ENCODE measurements at places on chromosomes 2 and 18.

GRCh38 chr18:58201733-58202730 lies 158.0 kb downstream of the NEDD4L start:
- DNase-seq = no peak

DNA sequence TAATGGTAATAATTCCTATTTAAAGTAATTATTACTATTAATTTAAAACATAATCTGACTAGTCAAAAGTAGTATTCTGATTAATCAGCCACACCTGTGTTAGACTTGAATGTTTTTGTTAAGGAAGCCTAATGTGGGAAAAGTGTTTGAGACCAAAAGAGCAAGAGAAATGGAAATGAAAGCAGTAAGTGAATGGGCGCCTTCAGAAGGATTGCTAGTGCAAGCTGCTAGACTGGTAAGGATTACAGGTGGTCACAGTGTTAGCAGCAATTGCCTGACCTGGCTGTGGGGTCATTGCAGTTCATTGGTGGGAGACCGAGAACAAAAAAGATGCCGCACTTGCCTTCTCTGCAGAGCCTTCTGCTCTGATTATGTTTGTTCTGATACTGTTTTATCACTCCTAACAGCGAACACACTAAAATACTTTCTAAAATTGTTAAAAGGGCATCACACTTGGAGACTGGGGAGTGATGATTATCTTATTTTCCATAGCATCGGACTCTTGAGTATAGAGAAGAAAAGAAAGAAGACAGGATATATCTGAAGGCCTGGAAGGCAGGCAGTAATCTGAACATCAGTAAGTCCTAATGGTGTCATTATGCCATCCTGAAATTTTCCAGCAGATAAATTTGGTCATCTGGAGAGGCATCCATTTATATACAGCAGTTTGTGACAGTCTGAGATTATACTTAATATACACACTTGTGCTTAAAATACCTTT lies 5.8 kb downstream of the SOCS6 start:
- no peak for DNase-seq

DNA sequence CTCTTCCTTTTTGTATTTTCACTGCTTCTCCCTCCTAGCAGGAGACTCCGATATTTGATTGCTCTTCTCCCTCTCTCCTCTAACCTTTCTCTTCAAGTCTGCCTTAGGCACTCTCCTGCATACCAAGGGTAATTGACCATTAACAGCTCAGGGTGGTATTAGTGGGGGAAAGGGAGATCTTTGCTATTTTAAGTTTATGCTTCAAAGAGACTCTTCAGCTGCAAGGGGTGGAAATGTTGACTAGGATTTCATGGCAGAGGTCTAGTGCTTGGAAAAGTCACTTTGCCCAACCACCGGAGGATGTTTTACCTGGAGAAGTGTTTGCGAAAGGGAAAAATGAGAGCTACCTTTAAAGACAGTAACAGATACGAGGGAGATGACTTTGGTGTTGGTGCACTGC lies 453.7 kb downstream of the SLC4A3 start:
- no peak for DNase-seq

- DNase-seq = no peak
Measured at GRCh38 chr18:35239314-35239713, 1.5 kb upstream of the ZNF397 start.

DNA sequence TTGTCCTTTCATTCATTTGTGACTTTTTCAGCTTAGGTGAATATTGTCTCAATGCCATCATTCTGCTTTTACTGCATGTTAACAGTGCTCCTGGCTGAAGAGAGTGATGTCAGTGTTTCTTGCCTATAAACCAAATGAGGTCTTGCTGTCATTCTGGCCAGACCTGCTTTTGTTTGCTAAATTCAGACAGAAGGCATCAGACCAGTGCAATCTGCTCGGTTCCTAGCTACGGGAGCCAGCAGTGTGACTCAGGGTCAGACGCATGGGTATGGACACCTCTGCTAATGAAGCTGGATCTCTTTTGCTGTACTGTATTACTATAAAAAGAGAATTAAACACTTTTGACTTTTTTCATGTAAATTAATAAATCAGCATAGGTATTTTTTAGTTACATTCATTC lies 178.9 kb downstream of the TMEM182 start:
- no peak for DNase-seq

DNA sequence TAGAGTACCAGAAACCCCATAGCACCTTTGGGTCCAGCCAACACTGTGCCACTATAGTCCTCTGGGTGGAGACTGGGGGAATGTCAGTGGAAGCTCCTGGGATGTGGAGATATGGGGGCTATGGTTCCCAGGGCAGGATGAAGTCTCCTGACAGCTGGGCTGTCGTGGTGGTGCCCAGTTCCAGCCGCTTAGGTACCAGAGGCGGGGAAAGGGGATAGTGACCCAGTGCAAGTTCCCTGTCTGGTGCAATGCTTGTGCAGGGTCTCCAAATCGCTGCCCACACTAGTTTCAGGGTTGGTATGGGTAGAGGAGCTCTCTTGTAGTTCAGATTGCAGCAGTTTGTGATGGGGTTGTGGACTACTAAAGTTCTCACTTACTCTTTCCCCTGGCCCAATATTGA lies 97.9 kb downstream of the ANKRD12 start:
- no peak for DNase-seq

- DNase-seq = no peak
Measured at GRCh38 chr18:58298251-58299134, 254.5 kb downstream of the NEDD4L start.

GRCh38 chr2:217279140-217279539 lies 419.3 kb upstream of the TNP1 start:
- DNase-seq = no peak

- DNase-seq = no peak
Measured at GRCh38 chr18:64202863-64203262, 54.0 kb upstream of the LINC00305 start.

DNA sequence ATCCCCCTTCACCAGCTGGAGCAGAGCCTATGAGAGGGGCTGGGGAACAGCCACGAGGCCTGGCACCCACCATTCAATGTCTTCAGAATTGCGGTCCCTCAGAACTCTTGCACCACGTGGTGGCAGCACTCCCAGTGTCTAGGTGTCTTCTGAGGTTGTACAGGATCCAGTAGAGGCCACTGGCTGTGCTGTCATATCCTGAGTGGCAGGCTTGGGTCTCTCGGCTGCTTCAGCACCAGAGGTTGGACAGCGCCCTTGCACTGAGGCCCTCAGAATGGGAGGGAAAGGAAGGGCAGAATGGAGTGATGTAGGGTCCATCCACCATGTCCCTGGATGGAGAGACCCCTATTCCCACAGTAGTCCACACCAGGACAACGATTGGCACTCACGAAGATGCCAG lies 112.0 kb upstream of the TEKT4 start:
- no peak for DNase-seq

DNA sequence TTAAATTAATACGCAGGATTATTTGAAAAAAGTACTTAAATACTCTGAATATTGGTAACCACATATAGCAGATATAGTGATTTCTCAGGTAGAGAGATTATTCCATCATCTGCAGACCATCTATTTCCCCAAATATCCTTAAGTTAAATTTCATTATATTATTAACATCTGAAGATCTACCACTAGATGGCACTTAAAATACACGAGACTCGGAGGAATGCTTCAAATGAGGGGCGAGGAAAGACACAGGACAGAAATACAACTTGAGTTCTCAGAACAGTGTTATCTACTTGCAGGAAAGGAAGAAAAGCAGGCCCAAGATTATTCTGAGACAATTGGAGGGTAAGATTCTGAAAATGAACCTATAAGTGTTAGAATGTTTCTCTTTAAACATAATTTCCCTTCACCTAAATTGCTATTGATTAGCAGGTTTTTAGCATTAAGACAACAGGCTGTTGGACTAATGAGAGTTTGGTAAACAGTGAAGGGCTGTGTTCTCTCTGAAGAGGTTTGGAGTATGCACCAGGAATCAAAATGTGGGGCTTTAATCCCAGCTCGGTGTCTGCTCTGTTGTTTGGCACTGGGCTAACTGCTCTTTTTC lies 76.9 kb upstream of the GCFC2 start:
- DNase-seq = no peak

- no peak for DNase-seq
Measured at GRCh38 chr2:68658266-68658665, 14.9 kb downstream of the PROKR1 start.

Data from SIG-M5 (cell line).